ENCODE measurements at places on chromosomes 4 and X.

DNA sequence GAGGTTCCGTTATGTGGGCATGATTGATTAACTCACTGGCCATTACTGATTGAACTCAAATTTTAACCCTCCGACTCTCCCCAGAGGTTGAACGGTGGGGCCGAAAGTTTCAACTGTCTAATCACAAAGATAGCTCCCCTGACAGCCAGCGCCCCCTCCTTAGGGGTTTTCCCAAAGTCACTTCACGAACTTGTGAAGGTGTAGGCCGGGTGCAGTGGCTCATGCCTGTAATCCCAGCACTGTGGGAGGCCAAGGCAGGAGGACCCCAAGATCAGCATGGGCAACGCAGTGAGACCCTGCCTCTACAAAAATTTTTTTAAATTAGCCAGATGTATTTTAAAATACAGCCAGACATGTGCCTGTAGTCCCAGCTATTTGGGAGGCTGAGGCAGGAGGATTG, 39.8 kb upstream of the RBM47 start:
- H3K4me3 ChIP-seq: no peak overlapping the region

- H3K27me3 ChIP-seq: peaks cover 86% of the 10 kb centered on the region
- H3K4me1 ChIP-seq: no peaks in the 10 kb centered on the region
- H3K4me3 ChIP-seq: no peak overlapping the region
- no peak for DNase-seq
- H3K36me3 ChIP-seq: no peaks in the 10 kb centered on the region
These were observed 11.3 kb downstream of the HMX1 start for GRCh38 chr4:8860096-8860891.

- no peaks in the 10 kb centered on the region for H3K4me1 ChIP-seq
- no peak overlapping the region for H3K4me3 ChIP-seq
These were observed 64.8 kb upstream of the NR0B1 start for GRCh38 chrX:30373951-30374350.

- no peak for DNase-seq
- no peaks in the 10 kb centered on the region for H3K27me3 ChIP-seq
- H3K4me3 ChIP-seq: no peak overlapping the region
These were observed 98.2 kb upstream of the HHIP start for GRCh38 chr4:144547678-144548298.

DNA sequence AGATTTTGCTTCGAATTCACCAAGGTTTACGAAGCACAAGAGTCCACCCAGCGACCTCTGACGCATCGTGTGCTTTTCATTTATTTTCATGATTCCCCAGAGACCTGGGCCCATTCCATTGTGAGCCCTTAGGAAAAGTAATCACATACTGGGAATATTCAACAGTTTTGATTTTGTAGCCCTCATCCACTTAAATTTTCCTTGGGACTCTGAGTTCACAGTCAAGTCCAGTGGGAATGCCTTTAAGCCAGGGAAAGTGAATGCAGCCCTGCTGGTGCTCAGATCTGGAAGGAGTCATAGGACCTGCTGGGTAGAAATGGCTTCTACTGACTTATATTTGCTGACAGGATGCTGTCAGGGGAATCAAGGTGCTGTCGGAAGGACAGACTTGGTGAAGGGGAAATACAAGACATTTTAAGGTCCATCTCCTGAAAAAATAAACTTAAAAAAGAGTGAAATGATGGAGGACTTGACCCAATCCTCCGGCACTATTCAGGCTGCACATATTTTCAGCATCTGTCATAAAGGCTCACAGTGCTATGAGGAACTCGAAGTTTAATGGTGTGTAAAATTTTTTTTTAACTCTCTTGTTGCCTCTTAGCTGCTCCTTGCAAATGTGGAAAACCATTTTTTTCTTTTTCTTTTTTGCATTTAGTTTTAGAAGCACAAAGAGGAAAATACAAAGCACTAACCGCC, 204.9 kb downstream of the MID1 start:
- H3K27me3 ChIP-seq: no peaks in the 10 kb centered on the region
- no peak overlapping the region for H3K4me3 ChIP-seq
- H3K4me1 ChIP-seq: peaks cover 7% of the 10 kb centered on the region
- H3K27ac ChIP-seq: peak overlapping the region; percentile 79

- no peaks in the 10 kb centered on the region for H3K4me1 ChIP-seq
- DNase-seq: peak; percentile 2
- no peaks in the 10 kb centered on the region for H3K36me3 ChIP-seq
- H3K27me3 ChIP-seq: no peaks in the 10 kb centered on the region
These were observed 653.9 kb upstream of the MAGEB2 start for GRCh38 chrX:29561417-29561816.

All from IMR-90 (cell line).